ENCODE measurements at places on chromosomes 5 and 9. TPM values are rescaled to one million over a fixed set of nuclear protein-coding genes. Genes with fewer than 3 reads are reported as not detected.

TJP2 gene
- 10.2 TPM for total RNA-seq

DNA sequence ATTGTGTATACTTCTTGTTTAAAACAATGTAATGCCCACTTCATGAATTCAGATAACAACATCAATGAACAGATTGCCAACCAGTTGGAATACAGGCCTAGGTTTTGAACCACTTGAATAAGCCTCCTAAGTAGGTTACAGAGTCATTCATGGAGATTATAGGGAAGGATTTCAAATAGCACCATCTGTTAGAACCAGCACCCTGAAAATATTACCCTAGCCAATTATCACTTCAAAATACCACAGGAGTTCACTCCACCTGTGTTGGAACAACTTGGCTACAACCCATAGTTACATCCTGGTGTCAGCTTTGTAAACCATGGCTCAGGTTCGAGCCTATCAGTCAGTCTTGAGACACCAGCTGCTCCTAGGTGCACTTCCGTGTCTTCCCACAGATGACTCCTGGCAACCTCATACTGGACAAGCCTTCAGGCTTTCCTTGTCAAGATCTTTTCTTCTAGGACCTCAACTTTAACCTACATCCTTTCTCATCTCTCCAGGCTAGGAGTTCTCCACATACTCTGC lies 350.0 kb downstream of the DEPDC1B start:
- DNase-seq = no peak

DNA sequence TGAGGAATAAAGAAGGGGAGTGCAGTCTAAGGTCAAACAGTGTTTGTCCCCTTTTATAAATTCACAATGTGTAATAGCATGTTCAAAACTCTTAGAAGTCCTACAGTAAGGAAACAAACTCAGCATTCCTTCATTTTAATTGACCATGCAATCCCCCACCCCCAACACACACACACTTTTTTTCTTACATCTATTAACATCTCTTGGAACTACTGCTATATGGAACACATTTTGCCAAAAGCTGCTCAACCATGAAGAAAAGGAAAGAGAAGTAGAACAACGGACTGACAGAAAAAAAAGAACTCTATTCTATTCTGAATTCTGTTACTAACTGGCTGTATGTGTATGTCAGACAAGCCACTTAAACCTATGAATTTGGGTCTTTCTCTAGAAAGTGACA lies 2.8 kb upstream of the CTNNAL1 start:
- no peak for DNase-seq

DNA sequence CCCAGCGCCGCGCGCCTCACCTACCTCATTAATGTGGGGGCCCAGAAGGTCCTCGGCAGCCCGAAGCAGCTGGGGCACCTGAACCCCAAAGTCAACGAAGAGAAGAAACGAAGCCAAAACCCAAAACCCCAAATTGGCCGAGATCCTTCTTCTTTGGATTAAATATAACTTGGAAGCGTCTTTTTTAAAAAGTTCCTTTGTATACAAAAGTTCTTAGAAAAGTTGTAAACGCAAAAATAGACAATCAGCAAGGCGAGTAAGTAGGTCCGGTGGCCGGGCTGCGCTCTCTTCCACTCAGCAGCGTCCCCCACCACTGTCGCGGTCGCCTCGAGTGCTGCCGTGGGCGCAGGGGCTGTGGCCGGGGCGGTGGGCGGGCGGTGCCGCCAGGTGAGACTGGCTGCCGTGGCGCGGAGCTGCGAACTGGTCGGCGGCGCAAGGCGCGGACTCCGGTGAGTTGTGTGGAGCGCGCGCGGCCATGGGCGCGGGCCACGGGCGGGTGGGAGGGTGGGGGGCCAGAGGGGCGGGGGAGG lies 360 bp downstream of the KLF4 start:
- no peak for DNase-seq

- DNase-seq = no peak
Measured at GRCh38 chr9:125467116-125467740, 205.6 kb downstream of the GAPVD1 start.

DNA sequence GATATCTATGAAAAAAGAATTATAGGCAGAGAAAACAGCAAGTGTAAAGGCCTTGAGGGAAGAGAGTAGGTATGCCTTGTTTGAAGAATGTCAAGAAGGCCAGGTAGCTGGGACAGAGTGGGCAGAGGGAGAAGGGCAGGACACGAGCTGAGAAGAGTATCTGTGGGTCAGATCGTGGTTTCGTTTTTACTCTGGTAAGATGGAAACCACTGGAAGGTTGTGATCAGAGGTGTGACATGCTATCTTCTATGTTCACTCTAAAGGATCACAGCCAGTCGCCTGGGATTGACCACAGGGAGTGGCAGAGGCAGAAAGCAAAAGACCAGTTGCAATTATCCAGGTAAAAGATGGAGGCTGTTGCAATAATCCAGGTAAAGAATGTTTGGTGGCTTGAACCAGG lies 12.6 kb upstream of the ARHGAP26 start:
- no peak for DNase-seq

DNA sequence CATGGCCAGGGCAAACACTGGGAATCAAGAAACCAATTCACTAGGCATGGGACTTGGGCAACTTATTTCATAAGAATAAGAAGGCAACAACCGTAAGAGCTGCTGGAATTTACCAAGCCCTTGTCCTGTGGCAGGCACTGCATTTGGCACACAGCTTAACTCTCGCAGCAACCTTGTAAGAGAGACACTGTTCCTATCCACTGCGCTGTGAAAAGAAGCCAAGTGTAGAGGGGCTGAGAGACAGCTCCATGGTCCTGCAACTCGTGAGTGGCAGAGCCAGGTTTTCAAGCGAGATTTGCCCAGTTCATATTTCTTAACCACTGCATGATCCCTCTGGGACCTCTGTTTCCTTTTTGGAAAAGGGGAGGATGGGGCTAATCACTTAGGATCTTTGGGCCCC lies 129.3 kb upstream of the STC2 start:
- DNase-seq = no peak

DNA sequence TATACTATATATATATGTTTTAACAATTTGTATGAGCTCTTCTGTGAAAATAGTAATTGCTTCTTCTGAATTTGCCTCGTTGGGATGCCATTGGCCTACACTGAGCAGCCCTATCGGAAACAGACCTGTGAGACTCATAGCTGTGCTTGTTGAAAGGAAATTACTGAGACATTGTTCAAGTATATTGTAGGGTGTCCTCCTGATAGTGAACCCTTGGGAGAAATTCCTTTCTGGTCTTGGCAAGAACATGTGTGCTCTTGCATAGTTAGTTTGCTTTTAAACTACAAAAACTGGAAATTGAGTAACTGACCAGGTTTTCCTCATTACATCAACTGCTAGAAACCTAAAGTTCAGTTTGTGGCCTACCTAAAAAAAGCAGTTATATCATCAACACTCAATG lies 160.9 kb downstream of the LURAP1L start:
- no peak for DNase-seq
